Left ventricle myocardium superior (tissue), 1 donor: ENCODE measurements at places on chromosomes 7 and 10.

GRCh38 chr7:120684463-120684862, 173.5 kb downstream of the TSPAN12 start:
- no peak for DNase-seq

DNA sequence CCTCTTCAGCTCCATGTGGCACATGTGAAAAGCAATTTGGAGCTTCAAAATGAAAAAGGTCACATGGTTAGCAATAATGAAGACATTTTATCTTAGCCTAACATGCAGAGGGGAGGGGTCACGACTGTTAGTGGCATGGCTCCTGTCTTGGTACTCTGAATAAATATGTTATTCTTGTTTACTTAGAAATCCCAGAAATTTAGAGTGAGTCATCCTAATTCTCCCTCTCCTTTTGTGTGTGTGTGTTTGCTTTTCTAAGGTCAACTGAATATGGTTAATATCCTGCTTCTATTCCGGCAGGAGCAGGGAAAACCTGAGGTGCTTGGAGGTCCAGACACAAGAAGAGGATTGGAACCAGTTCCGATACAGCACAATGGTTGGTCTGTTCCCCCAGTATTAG, 17.6 kb downstream of the BCCIP start:
- DNase-seq, result no peak

DNA sequence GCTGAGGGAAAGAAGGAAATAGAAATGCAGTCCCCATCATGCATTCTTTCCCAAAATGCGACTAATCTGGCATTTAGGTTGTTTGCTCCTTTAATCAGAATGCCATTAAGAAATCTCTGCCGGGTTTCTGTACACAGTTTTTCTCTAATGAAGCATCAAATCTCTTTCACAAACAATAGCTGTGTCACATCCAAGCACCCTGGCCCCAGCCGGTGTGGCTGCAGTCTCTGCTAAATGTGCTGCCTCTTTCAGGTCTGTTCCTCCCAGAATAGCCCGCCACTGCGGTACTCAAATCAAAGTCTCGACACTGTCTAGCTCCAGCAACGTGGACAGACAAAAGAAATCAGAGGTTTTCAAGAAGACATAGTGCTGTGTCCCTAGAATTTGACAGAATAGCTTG, 343.8 kb downstream of the KCNMA1 start:
- DNase-seq, result no peak

GRCh38 chr7:138247081-138247480, 170.8 kb downstream of the AKR1D1 start:
- no peak for DNase-seq

DNA sequence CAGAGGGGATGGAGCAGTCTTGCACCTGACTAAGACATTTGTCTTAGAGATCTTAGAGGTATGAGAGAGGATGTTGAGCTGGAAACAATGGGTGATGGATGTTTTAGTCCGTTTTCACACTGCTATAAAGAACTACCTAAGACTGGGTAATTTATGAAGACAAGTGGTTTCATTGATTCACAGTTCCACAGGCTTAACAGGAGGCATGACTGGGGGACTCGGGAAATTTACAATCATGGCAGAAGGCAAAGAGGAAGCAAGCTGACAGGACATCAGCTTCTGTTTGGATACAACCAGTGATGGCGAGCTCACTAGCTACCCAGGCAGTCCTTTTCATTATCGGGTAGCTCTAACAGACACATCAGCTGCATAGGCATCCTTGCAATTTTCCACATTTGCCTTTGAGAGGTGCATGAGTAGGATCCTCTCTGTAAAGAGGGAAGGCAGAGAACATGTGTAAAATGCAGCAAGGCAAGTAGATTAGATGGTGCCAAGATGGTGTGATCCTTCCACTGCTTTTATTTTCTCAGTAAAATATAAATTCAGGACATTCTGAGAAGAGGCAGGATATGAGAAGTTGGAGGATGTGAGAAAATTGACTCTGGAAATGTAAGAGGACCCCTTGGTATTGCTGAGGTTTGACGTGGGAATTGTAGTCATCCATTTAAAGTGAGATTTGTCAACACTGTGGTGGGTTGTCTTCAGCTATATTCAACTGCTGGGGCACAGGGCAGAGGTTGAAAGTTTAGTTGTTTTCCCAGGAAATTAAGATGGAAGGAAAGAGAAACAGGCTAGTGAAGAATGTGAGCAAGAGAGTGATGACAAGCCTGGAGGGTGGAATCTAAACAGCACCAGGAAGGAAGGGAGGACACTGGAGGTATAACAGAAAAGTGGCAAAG, 1140.0 kb upstream of the AUTS2 start:
- DNase-seq, result no peak

- DNase-seq, result no peak
These were observed 365.6 kb downstream of the ANKRD7 start for GRCh38 chr7:118590107-118590506.

DNA sequence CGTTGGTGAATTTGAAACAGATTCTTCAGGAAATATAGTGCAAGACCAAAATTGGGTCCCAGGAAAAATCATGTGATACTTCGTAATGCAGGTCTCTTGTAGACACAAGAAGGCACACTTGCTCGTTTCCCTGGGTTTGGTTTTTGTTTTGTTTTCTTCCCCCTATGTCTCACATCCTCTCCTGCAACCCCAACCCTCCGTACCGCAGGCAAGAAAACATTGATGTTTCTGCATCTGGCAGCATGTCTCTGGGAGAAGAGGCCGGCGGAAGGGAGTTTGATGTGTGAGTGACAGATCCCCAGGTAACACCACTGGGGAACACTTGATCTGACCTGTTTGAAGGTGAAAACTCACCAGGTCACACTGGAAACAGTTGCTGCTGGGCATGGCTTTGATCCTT, 718.5 kb downstream of the AUTS2 start:
- no peak for DNase-seq

DNA sequence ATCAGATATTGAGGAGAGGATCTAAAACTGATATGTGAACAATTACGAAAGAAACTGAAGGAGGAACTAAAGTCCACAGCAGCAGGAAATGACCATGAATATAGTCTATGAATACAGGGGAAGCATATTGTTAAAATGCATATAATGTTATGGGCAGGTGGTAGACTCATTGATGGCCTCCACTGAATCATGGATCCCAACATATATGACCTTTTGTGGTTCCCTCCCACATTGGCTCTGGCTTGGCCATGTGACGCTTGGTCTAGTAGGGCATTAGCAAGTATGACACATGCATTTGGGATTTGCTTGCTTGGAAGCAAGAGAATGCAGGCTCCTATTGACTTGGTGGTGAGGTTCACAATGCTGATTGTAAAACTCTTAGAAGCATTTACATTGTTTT, 55.2 kb upstream of the RAB18 start:
- DNase-seq, result no peak

DNA sequence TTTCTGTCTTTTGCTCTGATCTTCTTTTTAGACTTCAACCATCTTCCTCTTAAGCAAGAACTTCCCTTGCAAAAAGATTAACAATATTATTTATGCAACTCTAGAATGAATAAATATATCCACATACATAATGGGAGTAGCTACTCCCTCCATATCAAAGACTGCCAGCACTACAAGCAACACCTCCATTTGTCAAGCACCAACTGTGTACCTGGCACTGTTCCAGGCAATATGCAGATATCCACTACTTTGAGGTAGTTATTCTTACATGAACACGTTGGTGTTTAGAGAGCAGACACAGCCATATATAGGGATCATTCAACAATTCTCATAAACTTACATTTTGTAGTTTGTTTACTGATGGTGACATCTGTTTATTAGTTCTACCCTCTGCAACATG, 83.6 kb upstream of the CACNB2 start:
- DNase-seq, result no peak

- no peak for DNase-seq
These were observed 57.2 kb upstream of the LYZL2 start for GRCh38 chr10:30686708-30687107.

DNA sequence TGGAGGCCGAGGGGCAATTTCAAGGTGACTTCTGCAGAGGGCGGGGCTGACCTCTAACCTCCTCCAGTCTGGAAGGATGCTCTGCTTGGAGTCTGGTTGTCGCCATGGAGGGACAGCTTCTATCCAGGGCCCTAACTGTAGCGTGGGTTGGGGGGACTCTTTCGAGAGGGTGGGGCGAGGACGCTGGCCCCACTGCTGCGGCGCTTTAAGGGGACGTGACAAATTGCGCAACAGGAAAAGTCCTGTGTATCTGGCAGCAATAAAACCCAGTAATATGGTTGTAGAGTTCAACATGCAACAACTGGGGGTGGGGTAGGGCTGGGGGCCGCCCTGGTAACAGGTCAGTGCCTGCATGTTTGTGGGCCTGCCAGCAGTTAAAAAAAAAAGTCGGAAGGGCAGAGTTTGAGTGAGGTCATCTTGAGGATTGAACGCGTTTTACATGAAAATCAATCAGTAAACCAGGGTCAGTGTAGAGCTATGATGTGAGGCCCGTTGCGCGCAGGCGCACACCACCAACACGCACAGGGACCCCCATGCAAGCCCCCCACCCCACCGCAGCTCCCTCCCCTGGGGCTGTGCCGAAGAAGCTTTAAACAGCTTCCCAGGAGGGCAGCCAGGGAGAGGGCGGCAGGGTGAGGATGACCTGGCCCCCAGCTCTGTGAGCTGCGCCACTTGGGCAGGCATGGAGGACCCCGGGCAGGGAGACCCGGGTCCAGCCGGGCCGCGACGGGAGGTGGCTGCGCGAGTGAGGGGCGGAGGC, 4.3 kb downstream of the SHH start:
- no peak for DNase-seq

DNA sequence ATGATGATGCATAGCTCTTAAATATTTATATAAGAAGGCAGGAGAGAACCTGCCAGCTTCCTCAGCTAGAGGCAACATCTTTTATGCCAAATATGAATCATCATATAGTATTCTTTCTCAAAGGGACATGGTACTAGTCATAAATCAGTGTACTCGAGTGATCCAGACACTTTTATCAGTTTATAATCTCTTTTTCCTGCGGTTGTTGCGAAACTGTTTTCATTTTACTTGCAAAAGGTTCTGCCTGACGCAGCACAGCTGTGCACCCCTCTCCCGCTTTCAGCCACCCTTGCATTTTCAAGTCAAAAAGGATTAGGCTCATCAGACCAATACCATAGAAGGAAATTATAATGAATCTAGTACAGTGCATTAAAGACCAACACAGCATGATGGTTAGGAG, 332.3 kb upstream of the PRKCQ start:
- peak; percentile 36 for DNase-seq

- DNase-seq, result peak; percentile 91
These were observed 14.4 kb upstream of the SH2B2 start for GRCh38 chr7:102272075-102272916.

DNA sequence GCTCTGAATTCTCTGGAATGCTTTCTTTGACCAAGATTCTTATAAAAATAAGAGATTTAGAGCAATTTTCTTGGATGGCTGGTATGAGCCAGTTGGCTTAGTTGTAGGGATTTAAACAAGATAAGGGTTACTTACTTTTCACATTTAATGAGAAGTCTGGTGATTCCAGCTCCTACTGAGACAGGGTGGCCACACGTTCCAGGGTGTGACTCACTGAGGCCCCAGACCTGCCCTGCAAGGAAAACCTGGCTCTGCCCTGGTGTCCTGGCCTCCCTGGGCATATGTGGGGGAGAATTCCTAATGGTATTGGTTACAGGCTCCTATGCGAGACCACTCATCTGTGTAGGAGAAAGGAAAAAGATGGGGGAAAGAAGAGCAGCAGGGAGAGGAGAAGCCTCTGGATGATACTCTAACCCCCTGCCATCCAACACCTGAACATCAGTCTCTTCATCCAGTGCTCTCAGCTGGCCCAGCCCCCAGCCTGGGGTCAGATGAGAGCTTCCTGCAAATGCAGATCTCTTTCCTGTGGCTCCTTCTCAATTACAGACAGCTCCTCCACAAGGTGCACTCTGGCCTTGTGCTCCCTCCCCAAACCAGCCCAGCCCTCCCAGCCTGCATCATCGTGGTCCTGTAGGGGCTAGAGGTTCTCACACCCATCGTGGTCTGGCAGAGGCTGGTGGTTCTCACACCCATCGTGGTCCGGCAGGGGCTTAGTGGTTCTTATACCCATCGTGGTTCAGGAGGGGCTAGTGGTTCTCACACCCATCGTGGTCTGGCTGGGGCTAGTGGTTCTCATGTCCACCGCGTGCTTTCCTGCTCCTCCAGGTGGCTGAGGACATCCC, 139.9 kb downstream of the EGFR start:
- no peak for DNase-seq

- peak; percentile 11 for DNase-seq
These were observed 51.3 kb downstream of the TSPAN15 start for GRCh38 chr10:69502589-69502988.

- DNase-seq, result no peak
These were observed 26.5 kb upstream of the BET1 start for GRCh38 chr7:94030634-94031033.

DNA sequence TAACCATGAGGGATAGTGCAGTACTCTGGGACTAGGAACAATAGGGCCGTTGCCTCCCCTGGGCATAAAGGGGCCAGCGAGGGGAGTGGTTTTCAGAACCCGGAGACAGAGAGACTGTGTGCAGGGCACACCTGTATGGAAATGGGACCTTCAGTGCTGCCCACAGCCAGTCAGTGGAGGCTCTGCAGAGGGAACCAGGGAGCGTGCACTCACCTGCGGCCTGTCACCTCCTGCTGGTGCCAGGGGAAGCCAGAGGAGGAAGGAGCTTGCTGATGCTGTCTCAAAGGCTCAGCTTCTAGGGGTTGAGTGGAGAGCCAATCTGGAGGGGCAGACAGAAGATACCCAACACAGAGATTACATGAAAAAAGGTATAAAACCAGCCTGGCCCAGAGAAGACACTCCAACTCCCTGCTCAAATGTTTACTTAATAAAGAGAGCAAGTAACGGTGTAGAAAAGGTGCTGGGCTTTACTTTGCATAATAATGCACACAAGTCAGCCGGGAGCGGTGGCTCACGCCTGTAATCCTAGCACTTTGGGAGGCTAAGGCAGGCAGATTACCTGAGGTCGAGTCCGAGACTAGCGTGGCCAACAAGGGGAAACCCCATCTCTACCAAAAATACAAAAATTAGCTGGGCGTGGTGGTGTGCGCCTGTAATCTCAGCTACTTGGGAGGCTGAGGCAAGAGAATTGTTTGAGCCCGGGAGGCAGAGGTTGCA, 35.5 kb upstream of the WAPL start:
- DNase-seq, result no peak

DNA sequence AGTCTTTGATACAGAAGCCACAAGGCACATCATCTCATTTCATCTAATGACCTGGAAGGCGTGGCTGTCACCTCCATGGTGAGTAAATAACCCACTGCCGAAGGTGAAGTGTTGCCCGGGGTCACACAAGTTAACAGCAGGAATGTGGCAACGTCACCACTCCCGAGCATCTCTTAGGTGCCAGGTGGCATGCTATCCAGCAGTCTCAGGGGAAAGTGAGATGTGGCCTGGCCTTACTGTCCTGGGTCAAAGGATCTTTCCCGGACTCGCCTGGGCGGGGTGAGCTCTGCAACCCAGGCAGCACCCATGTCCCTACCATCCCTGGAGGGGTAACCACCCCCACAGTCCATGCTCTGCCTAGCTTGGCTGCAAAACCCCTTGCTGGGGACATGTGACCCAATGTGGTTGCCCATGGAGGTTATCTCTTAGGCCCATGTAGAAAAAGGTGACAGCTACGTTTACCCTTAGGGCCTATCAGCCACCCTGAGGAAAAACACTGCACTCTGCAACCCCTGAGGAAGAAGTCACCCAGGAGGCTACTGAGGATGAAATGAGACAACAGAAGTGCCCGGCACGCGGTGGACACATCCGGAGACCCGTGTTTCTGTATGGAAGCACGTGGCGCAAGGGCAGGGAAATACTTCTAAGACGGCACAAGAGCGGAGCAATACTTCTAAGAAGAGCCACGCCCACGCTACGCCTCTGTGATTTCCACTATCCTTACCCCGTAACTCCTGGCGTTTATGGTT, 52.0 kb downstream of the BAIAP2L1 start:
- no peak for DNase-seq
